Stimulated activated CD4-positive, alpha-beta T cell treated with anti-CD3 and anti-CD28 coated beads, Interleukin-1b, Interleukin-23, amount 100 ng/mL, for 1 hour (primary cell): ENCODE measurements at places on chromosomes 11 and 22.

DNA sequence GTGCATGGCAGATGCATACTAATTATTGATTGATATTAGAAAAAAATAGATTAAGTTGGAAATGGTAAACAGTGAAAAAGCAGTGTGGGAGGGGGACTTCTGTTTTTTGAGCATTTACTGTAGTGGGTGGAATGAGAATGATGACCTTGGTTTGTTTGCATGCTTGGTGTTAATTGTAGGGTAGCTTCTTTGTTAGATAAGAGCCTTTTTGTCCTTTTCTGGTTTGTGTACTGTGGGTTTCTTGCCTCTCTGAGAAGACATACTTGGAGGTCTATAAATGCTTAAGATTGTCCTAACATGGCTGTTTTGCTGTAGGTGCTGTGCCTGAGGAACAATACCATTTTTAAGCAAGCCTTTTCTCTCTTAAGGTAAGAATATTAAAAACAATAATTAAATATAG is 17.0 kb downstream of the MRPL48 start:
- DNase-seq, result no peak

- no peak for DNase-seq
Observed at GRCh38 chr22:36918586-36919284, 5.3 kb downstream of the CSF2RB start.

- DNase-seq, result no peak
Observed at GRCh38 chr11:115766561-115766960, 262.3 kb upstream of the CADM1 start.

GRCh38 chr11:34601085-34601444 is 19.8 kb upstream of the EHF start:
- no peak for DNase-seq

- no peak for DNase-seq
Observed at GRCh38 chr11:106668147-106668546, 350.1 kb downstream of the GUCY1A2 start.

- no peak for DNase-seq
Observed at GRCh38 chr11:43901551-43901950, 20.9 kb downstream of the ALKBH3 start.

DNA sequence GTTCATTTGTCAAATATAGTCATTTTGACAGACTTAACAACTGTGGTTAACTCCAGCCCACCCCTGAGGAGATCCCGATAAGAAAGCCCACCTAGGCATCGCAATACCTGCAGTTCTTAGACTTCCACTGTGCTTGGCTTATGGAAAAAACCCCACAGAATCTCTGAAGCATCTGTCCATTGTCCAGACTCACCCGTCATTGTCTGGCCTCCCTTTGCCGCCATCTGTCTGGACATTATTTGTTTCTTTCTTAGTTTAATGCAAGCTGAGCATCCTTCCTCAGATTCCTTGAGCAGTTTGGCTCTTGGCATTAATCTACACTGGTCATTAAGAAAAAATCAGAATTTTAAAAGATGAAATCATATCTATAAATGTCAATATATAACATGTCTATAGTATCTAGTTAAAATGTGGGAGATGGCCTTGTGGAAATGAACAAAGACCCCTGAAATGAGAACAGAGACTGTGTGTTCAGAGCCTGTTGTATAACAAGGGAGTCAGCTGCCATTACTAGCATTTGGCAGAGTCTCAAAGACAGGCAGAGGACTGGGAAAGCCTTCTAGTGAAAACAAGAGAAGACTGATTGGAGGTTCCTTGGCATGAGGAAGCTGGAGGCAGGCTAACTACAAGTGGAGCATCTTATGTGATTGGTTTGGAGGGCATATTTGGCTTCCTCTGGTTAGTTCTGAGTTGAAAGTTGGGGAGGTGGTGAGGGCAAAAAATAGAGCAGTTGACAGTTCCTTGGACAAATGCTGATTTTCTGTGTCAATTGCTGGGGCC is 80.4 kb downstream of the SPON1 start:
- no peak for DNase-seq

DNA sequence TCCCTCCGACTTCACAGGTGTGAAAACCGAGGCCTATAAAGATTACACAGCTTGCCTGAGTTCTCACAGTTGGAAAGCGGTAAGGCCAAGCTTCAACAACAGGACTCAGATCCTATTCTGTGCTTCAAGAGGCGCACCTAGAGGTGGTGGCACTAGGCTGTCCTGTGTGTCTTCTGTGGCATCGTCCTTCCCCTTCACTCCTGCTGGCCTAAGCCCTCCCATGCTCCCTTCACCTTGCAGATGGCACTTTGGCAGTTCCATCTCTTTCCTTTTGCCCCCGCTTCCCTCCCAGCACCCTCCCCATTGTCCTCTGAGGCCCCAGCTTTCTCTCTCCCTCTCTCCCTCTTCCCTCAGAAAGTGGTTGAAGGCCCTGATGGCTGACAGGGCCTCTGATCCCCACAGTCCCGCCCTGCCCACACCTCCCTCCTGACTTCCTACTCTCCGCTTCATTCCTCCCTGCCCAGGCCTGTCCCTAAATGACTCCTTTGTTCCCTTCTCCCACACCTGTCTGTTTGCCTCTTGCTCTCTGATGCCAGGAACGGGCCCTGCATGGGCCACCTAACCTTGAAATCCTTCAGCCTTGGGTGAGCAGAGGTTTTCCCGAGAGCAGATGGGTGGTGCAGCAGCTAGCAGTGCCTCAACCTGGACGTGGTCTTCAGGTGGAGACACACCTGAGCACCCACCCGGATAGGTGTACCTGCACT is 5.8 kb downstream of the TRIM29 start:
- DNase-seq, result no peak

GRCh38 chr11:3111919-3112690 is 53.0 kb downstream of the OSBPL5 start:
- no peak for DNase-seq

- no peak for DNase-seq
Observed at GRCh38 chr11:72971192-72971967, 157.2 kb downstream of the ATG16L2 start.

GRCh38 chr11:86287468-86287796 is 14.6 kb upstream of the HIKESHI start:
- DNase-seq, result no peak
